ENCODE measurements at places on chromosomes 13 and 19.
A peak's percentile ranks its signal among the peaks of the same experiment; 100 is the strongest.

- no peak for DNase-seq
- no peaks in the 10 kb centered on the region for H3K27me3 ChIP-seq
- H3K36me3 ChIP-seq: no peaks in the 10 kb centered on the region
Observed at GRCh38 chr19:43581467-43581866, 5.9 kb downstream of the PINLYP start.

DNA sequence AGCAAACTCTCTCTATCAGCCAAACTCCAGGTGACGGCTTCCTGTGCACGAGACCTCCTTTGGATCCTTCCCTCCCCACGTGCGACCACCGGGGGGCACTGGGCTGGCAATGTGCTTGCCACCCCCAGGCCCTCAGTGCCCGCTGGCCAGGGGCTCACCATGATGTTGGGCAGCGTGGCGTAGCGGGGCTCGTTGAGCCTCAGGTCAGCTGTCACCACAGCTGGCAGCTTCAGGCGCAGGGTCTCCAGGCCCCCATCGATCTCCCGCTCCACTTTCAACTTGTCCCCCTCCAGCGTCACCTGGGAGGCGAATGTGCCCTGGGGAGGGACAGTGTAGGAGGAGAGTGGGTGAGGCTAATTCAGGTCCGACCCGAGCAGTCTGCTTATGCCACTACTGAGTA lies 4.8 kb upstream of the VSIG10L start:
- H3K27ac ChIP-seq: no peak overlapping the region
- DNase-seq: no peak
- no peaks in the 10 kb centered on the region for H3K27me3 ChIP-seq
- peaks cover 45% of the 10 kb centered on the region for H3K36me3 ChIP-seq

DNA sequence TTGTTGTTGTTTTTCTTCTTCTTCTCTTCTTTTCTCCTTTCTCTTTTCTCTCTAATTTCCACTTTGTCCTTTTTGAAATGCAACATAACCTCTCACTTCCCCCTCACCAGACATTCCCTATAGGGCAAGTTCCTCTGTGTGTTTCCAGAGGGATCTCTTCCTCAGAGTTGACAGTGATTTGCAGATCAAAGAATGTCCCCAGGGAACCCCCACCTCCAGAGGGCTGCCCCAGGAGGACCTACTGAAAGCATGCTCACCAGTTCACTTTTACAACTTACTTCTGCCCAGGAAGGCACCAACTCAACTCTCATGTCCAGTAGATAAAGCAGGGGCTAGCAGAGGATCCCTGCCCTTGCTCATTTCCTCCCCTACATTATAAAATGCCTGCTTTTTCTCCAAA lies 1648.0 kb downstream of the PCDH9 start:
- no peaks in the 10 kb centered on the region for H3K4me1 ChIP-seq
- no peak overlapping the region for H3K27ac ChIP-seq
- no peaks in the 10 kb centered on the region for H3K36me3 ChIP-seq

- no peaks in the 10 kb centered on the region for H3K27me3 ChIP-seq
- peaks cover 24% of the 10 kb centered on the region for H3K4me1 ChIP-seq
- H3K27ac ChIP-seq: no peak overlapping the region
- DNase-seq: no peak
- H3K36me3 ChIP-seq: peaks cover 22% of the 10 kb centered on the region
Observed at GRCh38 chr19:36665832-36666231, 805 bp downstream of the ZNF461 start.

DNA sequence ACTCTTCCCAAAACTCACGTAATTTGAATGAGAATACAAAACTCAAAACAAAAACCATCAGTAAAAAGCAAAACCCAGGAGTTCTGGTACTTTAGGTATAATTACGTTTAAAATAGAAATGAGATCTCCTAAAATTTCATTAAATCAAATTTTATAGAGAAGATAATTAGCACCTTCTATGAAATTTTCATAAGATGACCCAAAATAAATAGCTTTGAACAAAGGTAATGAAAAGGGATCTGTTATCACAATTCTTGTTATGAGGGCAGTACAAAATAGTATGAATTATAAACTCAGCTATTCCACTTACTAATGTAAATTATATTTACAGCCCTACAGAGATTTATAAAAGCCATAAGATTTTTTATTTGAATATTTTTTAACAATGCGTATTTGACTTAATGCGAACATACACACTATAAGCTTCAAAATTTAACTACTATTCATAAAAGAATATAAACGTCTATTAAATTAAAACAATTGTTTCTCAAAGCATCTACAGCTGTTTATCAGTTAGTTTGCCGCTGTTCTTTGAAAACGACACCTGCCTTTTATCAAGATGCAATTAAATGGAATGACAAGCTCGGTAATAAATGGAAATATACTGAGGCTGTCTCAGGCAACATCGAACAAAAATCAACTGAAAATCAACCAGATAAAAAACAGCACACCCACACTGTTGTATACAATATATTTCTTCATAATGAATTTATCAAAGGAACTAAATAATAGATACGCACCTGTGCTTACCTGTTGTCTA lies 63.8 kb downstream of the KCNRG start:
- no peak overlapping the region for H3K27ac ChIP-seq
- no peak for DNase-seq
- H3K4me1 ChIP-seq: peaks cover 26% of the 10 kb centered on the region
- H3K4me3 ChIP-seq: peak overlapping the region; percentile 78
- H3K27me3 ChIP-seq: no peaks in the 10 kb centered on the region

DNA sequence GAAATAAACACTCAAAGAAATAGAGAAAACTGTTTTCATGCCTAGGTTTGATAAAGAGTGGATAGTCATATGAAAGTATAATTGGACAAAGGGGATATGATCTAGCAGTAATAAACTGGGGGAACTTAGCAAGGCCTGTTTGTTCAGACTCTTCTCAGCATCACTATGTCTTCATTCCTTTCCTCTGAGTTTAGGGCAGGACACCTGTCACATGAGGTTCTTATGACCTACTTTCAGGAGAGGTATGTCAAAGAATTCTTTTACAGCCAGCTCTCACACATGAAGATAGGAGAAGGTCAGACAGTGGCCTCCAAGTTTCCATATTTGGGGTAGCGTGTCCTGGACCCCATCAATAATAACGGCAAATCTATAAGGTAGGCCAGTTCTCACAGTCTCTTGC lies 11.4 kb upstream of the RFXAP start:
- DNase-seq: no peak
- no peaks in the 10 kb centered on the region for H3K4me1 ChIP-seq
- no peak overlapping the region for H3K27ac ChIP-seq

- no peak overlapping the region for H3K4me3 ChIP-seq
- no peak overlapping the region for H3K27ac ChIP-seq
- DNase-seq: no peak
- peaks cover 53% of the 10 kb centered on the region for H3K36me3 ChIP-seq
- H3K27me3 ChIP-seq: no peaks in the 10 kb centered on the region
Observed at GRCh38 chr19:48629599-48630295, 7.4 kb downstream of the DBP start.

DNA sequence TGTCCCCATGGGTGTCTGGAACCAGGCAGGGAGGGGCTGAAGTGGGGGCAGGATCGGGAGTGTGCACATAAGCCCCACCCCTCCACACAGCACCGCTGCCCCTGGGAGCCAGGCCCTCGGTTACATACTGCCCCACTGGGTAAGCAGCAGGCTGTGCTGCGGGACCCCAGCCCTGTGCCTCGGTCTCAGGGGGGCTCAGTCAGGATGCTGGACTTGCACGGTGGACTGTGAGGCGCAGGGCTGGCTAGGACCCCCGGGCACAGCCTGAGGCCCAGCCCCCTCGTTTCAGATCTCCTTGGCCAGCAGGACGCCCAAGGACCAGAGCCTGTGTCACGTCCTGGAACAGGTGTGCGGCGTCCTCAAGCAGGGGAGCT lies 16.3 kb downstream of the MPND start:
- H3K27ac ChIP-seq: no peak overlapping the region
- DNase-seq: peak; percentile 27
- H3K36me3 ChIP-seq: peaks cover 62% of the 10 kb centered on the region

DNA sequence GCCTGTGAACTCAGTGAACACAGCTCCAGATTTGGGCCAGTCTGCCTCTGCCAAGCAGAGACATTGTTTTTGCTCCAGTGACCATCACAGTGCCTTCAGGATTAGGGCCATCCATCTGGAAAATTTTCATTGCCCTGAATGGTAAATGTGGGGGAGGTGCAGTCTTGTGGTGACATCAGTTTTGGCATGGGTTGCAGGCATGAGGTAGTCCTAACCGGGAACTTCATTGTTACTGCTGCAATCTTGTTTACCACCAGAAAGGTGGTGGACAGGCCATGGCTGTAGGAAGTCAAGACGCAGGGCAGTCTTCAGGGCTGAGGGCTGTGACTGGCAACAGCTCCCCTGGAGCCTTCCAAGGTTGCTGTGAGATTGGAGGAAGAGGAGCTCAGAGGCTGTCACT lies 55.2 kb downstream of the SPATA13 start:
- no peak for DNase-seq
- H3K27me3 ChIP-seq: no peaks in the 10 kb centered on the region

- H3K27me3 ChIP-seq: no peaks in the 10 kb centered on the region
- peak overlapping the region; percentile 59 for H3K4me3 ChIP-seq
Observed at GRCh38 chr19:343451-343931, 1.1 kb downstream of the MIER2 start.

DNA sequence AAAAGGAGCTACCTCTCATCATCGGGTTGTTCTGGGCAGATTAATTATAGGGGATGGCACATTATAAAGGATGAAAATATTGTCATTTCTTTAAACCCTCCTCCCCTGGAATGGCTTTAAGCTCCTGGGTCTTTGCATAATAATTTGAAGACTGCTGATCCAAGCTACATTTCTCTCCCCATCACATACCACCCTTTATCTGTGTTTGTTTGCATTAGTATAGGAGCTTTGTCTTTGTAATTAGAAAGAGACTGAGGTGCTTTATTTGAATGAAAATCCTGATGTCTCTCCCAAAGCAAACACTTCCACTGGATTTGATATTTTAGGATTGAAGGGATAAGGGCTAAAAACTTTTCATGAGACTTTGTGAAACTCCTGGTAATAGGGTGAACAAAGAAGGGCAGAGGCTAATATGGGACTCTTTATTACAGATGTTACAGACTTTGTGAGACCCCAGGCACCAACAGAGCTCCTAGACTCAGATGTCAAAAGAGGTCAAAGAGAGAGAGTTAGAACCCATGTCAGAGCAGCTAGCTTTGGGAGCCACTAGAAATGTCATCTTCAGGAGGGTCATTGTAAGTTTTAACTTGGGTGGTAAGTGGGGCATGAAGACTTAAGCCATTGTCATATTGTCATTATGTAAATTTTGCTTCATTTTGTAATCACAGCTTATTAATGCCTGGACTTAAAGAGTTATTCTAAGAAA lies 75.3 kb upstream of the RXFP2 start:
- no peaks in the 10 kb centered on the region for H3K36me3 ChIP-seq
- no peaks in the 10 kb centered on the region for H3K27me3 ChIP-seq
- H3K27ac ChIP-seq: no peak overlapping the region
- DNase-seq: no peak
- H3K4me1 ChIP-seq: no peaks in the 10 kb centered on the region

DNA sequence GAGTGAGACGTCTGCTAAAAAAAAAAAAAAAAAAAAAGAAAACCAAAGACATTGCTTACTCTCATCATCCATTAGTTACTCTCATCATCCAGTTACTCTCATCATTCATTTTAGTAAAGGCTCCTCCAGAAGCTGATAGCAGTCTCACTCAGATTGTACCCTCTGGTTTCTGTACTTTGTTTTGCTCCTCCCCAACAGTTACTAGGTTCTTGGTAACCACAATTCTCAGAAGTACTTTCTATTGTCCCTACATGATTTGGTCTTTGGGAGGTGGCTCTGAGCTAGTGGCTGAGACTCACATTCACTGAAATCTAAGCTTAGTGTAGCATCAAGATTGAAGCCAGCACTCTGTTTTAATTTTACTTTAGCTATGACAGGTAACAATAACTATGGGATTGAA lies 14.3 kb downstream of the ERICH4 start:
- no peaks in the 10 kb centered on the region for H3K36me3 ChIP-seq
- no peak overlapping the region for H3K27ac ChIP-seq
- no peak overlapping the region for H3K4me3 ChIP-seq
- H3K4me1 ChIP-seq: peaks cover 8% of the 10 kb centered on the region
- no peak for DNase-seq

DNA sequence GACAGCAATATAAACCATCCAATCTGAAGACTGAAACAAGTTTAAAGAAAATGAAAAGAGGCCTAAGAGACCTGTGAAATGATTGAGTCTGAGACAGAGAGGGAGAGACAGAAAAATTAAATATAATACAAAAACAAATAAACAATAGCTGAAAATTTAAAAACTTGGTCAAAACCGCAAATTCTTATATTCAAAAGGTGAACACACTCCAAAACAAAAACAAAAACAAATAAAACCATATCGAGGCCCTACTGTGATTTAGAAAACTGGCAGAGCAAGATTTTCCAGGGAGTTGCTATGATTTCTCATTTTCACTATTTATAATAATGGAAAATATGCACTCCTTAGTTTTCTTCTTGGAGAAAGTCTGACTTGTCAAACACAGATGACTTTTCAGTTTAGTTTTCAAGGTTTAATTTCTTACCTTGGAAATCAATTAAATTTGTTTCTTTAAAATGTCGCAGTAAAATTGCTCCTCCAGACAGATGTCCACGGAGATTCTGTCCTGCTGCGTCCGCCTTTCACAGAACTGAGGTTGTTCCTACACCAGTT lies 1420.3 kb downstream of the UQCRFS1 start:
- H3K27me3 ChIP-seq: no peaks in the 10 kb centered on the region
- peaks cover 26% of the 10 kb centered on the region for H3K4me1 ChIP-seq
- peaks cover 2% of the 10 kb centered on the region for H3K36me3 ChIP-seq
- peak overlapping the region; percentile 84 for H3K27ac ChIP-seq
- DNase-seq: no peak

- H3K4me1 ChIP-seq: no peaks in the 10 kb centered on the region
- no peaks in the 10 kb centered on the region for H3K36me3 ChIP-seq
- no peak overlapping the region for H3K27ac ChIP-seq
- no peak for DNase-seq
- H3K27me3 ChIP-seq: no peaks in the 10 kb centered on the region
- no peak overlapping the region for H3K4me3 ChIP-seq
Observed at GRCh38 chr13:19618977-19619376, 14.5 kb upstream of the MPHOSPH8 start.

DNA sequence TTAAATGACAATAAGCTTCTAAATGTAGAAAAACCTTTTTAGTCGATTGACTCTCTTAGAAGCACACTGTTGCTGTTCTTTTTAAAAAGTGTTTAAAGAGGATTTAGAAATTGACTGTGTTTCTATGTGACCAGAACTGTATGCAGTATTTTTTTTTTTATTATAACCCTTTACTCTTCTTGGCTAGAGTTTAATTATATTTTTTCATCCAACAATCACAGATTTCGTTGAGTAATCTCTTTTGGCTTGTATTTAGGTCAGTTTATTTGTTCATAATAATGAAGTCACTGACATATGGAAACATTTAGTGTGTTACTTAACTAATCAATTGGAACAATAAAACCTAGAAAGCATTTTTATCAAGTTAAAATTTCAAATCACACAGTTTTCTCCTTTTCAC lies 19.9 kb downstream of the CSNK1A1L start:
- DNase-seq: no peak
- H3K4me3 ChIP-seq: no peak overlapping the region
- no peaks in the 10 kb centered on the region for H3K36me3 ChIP-seq
- H3K27ac ChIP-seq: no peak overlapping the region
- H3K4me1 ChIP-seq: no peaks in the 10 kb centered on the region

Measured in CD4-positive, alpha-beta T cell (primary cell).